ENCODE measurements at places on chromosomes 1 and 21. TPM values are rescaled to one million over a fixed set of nuclear protein-coding genes. Genes with fewer than 3 reads are reported as not detected.

- H3K4me3 ChIP-seq = no peak overlapping the region
- no peak overlapping the region for H3K27ac ChIP-seq
- no peaks in the 10 kb centered on the region for H3K27me3 ChIP-seq
- no peaks in the 10 kb centered on the region for H3K4me1 ChIP-seq
- DNase-seq = no peak
Measured at GRCh38 chr1:153711026-153711425, 16.8 kb upstream of the INTS3 start.

DNA sequence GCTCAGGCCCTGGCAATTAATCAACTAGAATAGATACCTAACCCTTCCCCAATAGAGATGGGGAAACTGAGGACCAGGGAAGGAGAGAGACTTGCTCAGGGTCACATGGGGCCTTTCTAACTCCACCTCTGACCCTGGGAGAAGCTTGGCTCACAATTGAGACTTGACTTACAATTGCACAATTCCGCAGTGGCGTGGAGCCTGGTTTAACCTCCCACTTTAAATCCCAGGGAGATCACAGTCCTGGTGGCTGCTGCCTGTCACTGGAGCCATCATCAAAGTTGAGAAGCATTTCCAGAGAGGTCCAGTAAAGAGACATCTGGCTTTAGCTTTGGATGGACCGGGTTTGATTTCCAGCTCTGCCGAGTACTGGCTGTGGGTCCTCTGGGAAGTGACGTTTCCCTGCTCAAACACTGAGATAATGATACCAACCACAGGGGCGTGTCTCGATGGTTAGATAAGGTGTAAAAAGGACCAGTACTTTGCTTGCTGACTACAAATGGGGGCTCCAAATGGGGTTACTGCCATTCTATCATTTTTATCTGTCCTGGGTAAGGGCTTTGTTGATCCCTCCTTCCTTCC is 39.3 kb downstream of the TRIM62 start:
- peaks cover 14% of the 10 kb centered on the region for H3K4me1 ChIP-seq
- H3K27me3 ChIP-seq = 0 out of 2 replicates have a peak, but pooled peaks cover 3% of the 10 kb centered on the region
- no peak for DNase-seq
- no peak overlapping the region for H3K4me3 ChIP-seq
- H3K27ac ChIP-seq = no peak overlapping the region

Gene NR1I3
- not detected for total RNA-seq

- H3K4me3 ChIP-seq = peak overlapping the region; percentile 99
- H3K4me1 ChIP-seq = no peaks in the 10 kb centered on the region
- peak overlapping the region; percentile 57 for H3K27ac ChIP-seq
- H3K27me3 ChIP-seq = no peaks in the 10 kb centered on the region
- no peak for DNase-seq
Measured at GRCh38 chr1:40530735-40531380, 579 bp upstream of the ZNF684 start.

DNA sequence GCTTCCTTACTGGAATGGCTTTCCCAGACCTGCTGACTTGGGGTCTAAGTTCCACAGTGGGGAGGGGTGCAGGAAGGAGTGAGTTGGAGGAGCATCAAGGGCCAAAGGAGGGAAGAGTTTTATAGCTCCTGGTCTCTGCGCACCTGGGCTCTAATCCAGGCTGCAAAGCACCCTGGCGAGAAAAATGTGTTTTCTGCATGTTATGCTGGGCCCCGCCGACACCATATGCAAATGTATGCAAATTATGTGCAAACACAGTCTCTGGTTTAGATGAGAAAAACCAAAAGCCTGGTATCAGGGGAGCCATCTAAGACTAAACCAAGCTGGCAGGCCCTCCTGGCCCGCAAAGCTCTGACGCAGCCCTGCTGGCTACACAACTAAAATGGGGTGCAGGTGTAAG is 95.0 kb downstream of the VWA5B1 start:
- no peaks in the 10 kb centered on the region for H3K4me1 ChIP-seq
- peak overlapping the region; percentile 18 for H3K4me3 ChIP-seq
- no peak overlapping the region for H3K27ac ChIP-seq
- no peaks in the 10 kb centered on the region for H3K36me3 ChIP-seq
- DNase-seq = no peak
- peaks cover 2% of the 10 kb centered on the region for H3K27me3 ChIP-seq

Gene VASH2
- total RNA-seq = 76.1 TPM

GRCh38 chr1:218123968-218124367 is 161.1 kb upstream of the RRP15 start:
- H3K4me3 ChIP-seq = no peak overlapping the region
- peak; percentile 91 for DNase-seq
- H3K36me3 ChIP-seq = no peaks in the 10 kb centered on the region
- H3K4me1 ChIP-seq = no peaks in the 10 kb centered on the region
- no peaks in the 10 kb centered on the region for H3K27me3 ChIP-seq

Gene DIO1
- not detected for total RNA-seq

DNA sequence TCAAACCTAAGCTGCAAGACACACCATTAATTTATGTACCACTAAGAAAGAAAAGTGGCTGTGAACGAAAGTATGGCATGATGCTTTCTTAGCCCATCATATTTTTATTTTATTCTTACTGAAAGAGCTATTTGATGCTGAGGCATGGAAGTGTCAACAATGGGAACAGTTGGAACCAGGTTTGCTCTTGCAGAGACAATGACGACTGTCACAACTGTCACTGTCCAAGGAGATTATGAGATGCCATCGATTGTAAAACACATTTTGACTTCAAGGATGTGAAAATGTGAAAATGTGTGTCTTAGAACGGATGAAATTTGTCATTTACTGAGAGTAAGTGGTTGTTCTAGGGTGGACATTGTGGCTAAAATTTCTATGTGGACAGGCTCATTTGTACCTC is 2.8 kb upstream of the ACTL8 start:
- H3K36me3 ChIP-seq = peaks cover 8% of the 10 kb centered on the region
- H3K4me1 ChIP-seq = no peaks in the 10 kb centered on the region
- no peak overlapping the region for H3K4me3 ChIP-seq
- no peak for DNase-seq
- no peaks in the 10 kb centered on the region for H3K27me3 ChIP-seq
- no peak overlapping the region for H3K27ac ChIP-seq

DNA sequence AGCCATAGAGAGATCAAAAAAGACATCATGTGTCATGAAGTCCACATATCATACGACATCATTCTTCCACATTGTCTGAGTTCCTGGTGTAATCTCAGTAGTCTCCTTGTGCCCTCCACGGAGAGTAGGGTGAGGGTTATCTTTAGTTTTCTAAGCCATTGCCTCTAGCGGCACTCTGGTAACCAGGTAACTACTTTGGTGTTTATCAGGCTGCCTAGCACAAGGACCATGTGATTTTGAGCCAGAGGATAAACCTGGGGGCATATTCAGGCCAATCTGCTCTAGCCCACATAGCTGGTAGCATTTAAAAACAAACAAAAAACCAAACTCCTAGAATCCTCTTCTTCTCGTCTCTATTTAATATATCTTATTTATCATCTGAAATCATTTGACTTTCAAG is 147.4 kb downstream of the GDAP2 start:
- no peak overlapping the region for H3K4me3 ChIP-seq
- no peaks in the 10 kb centered on the region for H3K4me1 ChIP-seq
- no peak overlapping the region for H3K27ac ChIP-seq
- DNase-seq = no peak

Gene CXADR
- total RNA-seq = 150 TPM

DNA sequence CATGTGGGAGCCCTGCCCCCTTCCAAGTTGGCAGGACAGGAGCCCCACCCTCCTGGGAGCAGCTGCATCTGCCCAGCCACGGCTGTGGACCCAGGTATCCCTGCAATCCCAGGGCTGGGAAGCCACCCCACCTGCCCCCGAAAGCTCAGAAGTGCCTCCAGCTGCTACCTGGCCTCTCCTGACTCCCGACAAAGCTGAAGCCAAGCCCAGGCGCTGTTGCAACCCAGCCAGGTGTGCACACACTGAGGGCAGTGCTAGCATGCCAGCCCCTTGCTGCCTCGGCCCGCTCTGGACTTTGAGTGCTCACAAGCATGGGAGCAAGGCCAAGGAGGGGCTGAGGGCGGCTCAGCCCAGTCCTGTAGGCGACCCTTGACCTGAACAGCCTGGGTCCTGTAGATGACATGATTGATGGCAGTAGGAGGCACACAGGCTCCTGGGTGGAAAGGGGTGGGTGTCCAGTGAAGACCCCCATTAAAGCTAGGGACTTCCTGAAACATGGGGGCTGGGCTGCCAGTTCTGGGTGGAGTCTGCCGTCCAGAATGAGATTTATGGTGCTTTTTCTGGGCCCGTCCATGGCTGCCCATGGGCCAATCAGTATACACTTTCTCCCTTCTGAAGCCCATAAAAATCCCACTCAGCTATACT is 2.8 kb upstream of the SSU72 start:
- no peak overlapping the region for H3K4me3 ChIP-seq
- no peaks in the 10 kb centered on the region for H3K27me3 ChIP-seq
- H3K4me1 ChIP-seq = no peaks in the 10 kb centered on the region

DNA sequence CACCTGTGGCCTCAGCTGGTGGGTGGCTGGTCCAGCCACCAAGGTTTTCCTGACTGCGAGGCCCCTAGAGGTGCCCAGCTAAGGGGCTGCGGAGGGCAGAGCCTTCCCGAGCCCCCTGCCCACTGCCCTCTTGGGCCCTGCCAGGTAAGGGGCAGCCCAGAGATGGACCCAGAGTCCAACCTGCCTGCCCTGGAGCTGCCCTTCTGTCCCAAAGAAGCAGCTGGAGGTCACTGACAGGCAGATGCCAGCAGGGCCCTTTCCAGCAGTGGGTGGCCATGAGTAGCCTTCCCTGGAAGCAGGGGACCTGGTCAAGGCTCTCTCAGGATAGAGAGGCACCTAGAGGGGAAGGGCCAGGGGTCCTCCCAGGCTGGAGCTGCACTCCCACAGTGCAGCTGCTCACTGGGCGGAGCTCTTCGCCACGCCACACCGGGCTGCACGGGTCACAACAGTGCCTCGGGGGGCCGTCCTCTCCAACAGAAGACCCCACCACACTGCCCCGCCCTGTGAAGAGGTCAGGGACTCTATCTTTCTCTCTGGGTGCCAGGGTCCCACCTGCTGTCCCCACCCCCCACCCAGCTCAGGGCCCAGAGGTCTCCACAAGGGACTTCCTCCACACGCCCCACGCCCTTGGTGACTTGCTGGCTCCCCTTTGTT is 10.9 kb upstream of the GNB1 start:
- H3K4me3 ChIP-seq = no peak overlapping the region
- H3K36me3 ChIP-seq = no peaks in the 10 kb centered on the region
- no peaks in the 10 kb centered on the region for H3K27me3 ChIP-seq
- DNase-seq = peak; percentile 26

DNA sequence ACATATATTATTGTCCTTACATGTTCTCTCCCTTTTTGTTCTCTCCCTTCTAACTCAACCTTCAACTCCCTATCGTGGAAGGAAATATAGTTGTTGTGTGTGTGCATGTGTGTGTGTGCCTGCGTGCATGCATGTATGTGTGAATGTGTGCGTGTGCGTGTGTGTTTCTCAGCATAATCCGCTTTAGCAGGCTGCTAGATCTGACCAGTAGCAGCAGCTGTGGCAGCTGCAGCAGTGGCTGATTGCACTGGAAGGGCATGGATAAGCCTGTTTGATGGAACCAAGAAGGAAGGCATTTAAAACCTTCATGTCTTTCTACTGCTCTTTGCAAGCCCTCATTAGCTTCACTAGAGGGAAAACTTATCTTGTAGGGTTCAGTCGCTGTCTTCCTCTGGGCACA is 65.6 kb upstream of the IRF2BP2 start:
- no peaks in the 10 kb centered on the region for H3K27me3 ChIP-seq
- no peak for DNase-seq
- 0 out of 2 replicates have a peak, but pooled peaks cover 2% of the 10 kb centered on the region for H3K4me1 ChIP-seq

Gene NGF
- not detected for total RNA-seq

DNA sequence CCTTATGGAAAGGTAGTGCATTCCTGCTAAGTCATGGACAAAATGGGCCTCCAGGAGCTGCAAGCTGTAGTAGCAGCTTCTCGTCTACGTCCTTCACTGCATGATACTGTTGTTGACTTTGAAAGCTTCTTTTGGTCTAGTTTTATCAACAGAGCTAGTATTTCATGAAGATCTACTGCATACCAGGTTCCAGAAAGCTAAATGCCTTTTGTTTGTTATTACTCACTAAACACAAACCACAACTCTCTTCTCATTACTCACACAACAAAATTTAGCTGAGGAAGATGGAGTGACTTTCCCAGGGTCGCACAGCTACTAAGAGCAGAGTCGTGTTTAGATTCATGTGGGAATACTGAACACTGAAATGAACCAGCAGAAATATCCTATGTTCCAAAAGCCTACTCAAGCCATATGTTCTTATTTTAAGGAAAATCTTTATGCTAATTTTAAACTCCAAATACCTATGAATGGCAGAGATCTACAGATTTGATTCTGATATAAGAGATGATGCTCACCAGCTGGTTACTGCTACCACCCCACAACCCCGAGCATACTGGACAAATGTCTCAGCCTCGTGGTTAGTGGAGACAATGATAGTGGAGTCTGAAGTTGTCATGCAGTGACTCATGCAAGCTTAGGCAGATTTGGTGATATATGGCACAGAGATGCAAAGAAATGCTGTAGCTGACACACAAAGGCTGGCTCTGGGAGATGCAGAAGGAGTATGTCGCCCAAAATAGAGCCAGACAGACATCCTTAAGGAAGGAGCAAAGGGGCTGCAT is 20.6 kb downstream of the PGBD2 start:
- H3K4me1 ChIP-seq = no peaks in the 10 kb centered on the region
- H3K27ac ChIP-seq = no peak overlapping the region
- no peaks in the 10 kb centered on the region for H3K36me3 ChIP-seq
- no peak overlapping the region for H3K4me3 ChIP-seq
- DNase-seq = no peak

- H3K27ac ChIP-seq = no peak overlapping the region
- H3K36me3 ChIP-seq = peaks cover 4% of the 10 kb centered on the region
- H3K4me3 ChIP-seq = no peak overlapping the region
- H3K4me1 ChIP-seq = no peaks in the 10 kb centered on the region
- no peak for DNase-seq
- no peaks in the 10 kb centered on the region for H3K27me3 ChIP-seq
Measured at GRCh38 chr1:242787968-242788367, 263.5 kb upstream of the PLD5 start.

DNA sequence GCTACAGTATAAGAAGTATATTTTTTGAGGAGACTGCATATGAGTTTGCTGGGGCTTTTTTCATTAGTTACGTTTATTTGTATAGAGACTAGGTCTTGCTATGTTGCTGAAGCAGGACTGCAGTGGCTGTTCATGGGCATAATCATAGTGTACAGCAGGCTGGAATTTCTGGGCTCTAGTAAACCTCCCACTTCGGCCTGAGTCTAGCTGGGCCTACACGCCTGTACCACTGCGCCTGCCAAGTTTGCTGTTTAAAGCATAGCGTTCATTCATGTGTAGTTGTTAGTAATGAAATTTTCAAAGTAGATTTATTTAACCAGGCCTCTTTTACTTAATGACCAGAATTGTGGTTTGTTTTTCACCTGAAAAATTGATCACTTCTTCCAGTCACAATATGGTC is 33.8 kb downstream of the HS2ST1 start:
- no peaks in the 10 kb centered on the region for H3K36me3 ChIP-seq
- no peaks in the 10 kb centered on the region for H3K4me1 ChIP-seq
- H3K27ac ChIP-seq = no peak overlapping the region
- DNase-seq = no peak
- H3K27me3 ChIP-seq = no peaks in the 10 kb centered on the region
- no peak overlapping the region for H3K4me3 ChIP-seq
